ENCODE measurements at places on chromosomes 5 and 9.

DNA sequence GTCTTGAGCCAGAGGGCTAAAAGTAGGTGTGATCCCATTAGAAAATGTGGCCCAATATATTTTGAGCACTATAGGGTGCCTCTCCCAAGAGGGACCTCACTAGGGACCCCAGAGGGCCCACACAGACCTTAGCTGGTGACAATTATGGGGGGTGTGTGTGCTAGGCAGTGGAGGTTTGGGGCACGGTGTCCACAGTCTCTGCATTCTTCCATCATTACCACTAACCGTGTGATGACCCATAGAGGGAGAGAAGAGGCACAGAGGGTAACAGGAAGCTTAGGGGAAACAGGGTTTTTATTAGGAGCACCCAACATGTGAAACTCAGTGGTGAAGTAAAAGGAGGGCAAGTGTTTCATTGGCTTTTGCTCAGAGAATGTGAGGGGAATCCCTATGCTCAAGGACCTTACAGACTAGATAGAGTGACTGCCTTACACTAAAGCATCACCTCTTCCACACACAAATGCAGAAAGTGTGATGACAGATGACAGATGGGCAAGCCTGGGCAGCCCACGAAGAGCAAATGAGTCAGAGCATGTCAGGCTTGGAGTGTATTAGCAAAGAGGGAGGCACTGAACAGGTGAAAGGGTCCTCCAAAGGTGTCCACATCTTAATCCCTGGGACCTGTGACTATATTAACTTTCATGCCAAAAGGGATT, 2.5 kb upstream of the ACTL7A start:
- no peak for DNase-seq

GRCh38 chr5:170403675-170404074, 14.5 kb upstream of the KCNMB1 start:
- no peak for DNase-seq

GRCh38 chr5:54754878-54755277, 230.5 kb downstream of the ESM1 start:
- DNase-seq: no peak

DNA sequence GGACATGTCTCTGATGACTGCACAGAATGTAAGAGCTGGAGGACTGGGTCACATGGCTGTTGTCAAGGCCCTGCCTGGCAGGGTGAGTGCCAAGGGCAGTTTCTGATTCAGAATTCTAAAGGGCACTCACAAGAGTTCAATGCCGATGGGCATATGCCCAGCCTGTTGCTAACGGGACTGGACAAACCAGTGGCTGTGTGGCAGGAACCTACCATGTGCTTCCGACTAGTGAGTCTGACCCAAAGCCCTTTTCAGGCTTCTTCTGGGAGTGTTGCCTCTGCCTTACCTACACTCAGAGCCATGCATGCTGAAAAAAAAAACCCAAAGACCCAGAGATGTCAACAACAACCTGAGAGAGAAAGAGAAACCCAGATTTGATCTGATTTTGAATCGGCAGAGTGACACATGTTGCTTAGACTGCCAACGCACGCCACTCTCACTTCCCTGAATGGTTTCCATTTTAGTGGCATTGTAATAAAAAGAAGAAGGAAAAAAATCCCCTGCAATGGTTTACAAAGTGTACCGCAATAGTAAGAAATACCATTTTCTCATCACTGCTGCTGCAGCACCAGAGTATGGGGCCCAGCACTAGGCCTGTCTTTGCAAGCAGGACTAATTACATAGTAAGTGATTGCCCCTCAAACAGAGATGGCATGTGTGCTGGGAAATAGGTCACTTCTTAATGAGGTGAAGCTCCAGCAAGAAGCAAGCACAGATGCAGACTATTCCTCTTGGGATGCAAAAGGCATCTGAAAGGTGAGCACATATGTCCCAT, 194.3 kb downstream of the PALM2AKAP2 start:
- DNase-seq: no peak

DNA sequence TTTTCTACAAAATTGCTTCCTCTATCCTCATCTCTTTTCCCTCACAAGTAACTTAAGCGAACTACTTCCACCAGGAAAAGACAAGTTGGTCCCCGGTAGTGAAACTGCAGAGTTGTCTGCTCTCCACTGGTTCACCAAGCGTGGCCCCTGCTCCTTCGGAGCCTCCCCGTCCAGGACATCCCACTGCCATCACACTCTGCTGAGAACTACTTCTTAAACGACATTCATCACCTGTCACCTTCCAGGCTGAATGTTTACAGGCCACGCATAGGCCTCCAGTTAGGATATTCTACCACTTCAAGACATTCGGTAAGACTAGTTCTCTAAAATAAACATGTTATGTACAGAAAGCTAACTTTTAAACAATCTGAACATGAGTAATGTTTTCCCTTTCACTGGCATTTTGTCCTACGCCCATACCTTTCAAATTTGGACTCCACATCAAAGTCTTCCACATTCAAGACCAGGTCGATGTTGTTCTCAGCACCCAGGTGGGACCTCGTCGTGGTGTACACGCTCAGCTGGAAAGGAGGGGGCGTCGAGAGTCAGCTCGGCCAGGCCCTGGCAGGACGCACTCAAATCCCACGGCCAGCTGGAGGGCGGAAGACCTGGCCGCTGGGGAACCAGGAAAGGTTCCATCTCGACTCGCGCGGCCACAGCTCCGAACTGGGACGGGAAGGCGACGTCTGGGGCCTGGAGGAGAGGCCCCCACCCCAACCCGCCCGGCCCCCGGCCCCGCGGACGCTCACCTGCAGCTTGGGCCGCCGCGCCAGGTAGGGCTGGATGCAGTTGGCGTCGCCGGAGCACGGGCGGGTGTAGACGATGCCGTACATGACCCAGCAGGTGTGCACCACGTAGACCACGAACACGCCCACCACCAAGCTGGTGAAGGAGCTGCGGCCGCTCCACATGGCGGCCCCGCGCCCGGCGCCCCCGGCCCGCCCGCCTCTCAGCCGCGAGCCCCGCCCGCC, 683 bp downstream of the CLPTM1L start:
- DNase-seq: peak; percentile 7

- no peak for DNase-seq
Measured at GRCh38 chr9:27196383-27196782, 87.4 kb downstream of the TEK start.

Data from stimulated activated CD4-positive, alpha-beta T cell treated with anti-CD3 and anti-CD28 coated beads, Interleukin-1b, Interleukin-23, amount 100 ng/mL, for 1 hour (primary cell).